CD4-positive, alpha-beta T cell treated with Interleukin-1 beta for 1 hour (primary cell): ENCODE measurements at places on chromosomes 6 and 20.

DNA sequence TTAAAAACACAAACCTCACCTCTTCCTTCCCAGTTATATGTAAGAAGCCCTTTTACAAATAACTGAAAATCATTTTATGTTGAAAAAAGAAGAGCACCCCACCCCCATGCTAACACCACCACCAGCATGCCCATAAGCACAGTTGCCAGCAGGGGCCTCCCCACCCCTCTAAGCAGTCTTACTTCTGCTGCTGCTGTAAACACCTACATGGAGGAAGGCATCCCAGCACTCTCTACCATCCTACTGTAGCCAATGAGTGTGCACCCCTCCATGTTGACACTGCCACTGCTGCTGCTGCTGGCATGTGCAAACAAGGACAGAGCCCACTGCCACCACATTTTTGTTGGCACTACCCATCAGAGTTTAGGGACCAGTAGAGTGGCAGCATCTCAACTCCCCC lies 49.6 kb upstream of the PHIP start:
- DNase-seq = no peak

- DNase-seq = no peak
Observed at GRCh38 chr6:8108031-8108660, 5.8 kb upstream of the EEF1E1 start.

DNA sequence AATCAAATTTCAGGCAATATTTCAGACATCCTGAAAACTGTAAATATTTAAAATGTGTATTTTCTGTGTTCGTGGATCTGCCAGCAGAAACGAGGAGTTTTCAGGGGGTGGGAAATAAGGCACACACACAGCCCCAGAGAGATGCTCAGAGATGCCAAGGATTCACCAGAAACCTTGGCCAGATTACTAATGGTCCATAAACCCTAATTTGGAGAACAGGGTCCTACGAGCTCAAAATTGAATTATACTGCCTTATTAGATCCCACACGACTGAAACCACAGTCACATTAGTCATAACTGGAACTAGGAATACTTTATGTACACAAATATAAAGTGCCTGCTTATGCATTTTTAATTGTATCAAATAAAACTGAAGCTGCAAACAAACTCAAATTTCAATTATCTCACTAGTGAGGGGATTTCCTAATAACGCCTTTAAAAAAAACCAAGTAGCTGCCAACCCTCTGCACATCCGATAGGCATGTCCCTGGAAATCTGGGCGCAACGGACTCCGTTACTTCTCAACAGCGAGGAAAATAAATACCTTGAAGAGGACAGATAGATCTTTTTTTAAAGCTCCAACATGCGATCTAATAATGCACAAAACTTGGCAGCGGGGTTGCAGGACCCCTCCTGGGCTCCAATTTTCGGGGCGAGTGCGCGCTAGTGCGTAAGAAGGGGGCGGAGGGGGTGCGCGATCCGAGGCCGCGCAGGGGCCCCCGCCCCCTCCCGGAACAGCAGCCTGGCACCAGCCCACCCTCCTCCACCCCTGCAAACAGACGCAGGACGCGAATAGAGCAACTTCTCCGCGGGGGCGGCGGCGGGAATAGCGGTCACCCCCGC lies 897 bp downstream of the CHD6 start:
- peak; percentile 52 for DNase-seq

DNA sequence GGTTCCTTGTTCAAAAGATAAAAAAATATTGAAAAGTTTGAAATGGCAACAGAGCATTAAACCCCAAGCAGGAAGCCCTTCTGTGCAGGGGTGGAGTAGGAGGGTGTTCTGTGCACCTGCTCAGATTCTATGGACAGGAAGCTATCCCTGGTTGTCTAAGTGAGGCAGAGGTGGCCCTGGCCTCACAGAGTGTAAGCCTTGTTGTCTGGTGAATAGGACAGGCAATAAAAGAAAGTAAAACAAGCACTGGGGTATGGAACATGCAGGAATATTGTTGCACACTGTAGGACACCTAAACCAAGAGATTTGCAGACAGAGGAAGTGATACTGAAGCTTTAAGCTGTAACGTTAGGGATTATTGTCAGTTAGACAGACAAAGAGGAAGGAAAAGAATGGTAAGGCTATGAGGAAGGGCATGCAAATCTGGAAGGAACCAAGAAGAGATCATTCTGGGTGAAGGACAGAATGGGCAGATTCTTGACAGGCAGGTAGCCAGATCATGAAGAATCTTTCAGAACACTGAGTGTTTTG lies 66.8 kb downstream of the TBC1D7 start:
- peak; percentile 66 for DNase-seq

- no peak for DNase-seq
Observed at GRCh38 chr6:34657307-34657978, 39.1 kb downstream of the ILRUN start.

GRCh38 chr20:36866681-36867495 lies 9.1 kb upstream of the TLDC2 start:
- DNase-seq = no peak

DNA sequence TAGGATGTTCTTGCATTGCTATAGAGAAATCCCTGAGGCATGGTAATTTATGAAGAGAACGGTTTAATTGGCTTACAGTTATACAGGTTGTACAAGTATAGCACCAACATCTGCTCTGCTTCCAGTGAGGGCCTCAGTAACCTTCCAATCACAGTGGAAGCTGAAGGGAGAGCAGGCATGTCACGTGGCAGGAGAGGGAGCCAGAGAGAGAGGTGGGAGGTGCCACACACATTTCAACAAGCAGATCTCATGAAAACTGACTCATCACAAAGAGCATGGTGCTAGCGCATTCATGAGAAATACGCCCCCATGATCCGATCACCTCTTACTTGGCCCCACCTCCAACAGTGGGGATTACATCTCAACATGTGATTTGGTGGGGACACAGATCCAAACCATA lies 871.2 kb downstream of the TFAP2A start:
- DNase-seq = no peak

DNA sequence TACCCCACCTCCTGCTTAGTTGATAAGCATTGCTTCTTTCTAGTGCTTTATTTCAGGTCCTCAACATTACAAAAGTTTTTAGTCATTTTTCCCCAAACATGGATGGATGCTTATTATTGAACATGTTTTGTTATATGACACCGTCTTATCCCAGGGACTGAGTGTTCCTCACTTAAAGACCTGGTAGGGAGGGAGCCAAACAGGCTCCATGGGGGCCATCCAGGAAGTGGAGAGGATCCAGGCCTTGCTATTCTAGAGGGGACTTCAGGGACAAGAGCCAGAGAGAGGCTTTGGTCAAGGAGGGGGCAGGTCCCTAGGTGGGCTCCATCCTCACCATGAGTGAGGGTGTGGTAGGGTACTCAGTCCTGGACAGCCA lies 7.4 kb downstream of the SLC32A1 start:
- DNase-seq = no peak

DNA sequence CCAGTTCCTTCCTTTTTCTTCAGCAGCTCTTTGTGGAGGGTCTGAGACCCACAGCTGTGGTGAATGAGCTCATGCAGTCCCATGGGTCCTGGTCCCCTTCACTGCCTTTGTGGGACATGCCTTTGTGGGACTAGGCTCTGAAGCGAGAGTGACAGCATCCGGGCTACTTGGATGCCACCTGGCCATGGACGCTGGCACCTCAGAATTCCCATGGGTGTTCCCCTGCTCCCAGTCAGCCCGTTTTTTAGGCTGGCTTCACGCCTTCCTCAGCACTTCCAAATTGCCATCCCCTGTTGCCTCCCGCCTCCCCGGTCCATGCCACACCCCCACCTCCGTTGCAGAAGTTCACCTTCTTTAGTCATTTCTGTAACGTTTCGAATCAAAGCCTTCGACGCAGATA lies 45.1 kb downstream of the RAMACL start:
- no peak for DNase-seq

DNA sequence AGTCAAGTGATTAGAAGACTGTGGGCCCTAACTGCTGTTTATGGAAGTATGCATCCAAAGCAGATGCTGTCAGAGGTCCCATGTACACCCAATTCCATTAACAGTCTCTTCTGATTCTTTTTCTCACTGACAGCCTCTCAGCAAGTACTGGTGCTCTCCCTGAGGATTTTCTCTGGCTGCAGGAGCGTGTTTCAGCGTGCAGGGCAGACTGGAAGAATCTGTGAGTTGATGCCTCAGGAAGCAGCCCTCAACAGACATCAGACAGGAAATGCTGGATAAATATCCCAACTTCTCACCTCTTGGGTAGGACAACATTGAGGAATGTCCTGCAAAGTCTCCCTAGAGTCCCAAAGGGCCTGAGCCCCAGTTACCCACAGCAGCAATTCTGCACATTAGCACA lies 40.8 kb downstream of the ANKEF1 start:
- DNase-seq = no peak

DNA sequence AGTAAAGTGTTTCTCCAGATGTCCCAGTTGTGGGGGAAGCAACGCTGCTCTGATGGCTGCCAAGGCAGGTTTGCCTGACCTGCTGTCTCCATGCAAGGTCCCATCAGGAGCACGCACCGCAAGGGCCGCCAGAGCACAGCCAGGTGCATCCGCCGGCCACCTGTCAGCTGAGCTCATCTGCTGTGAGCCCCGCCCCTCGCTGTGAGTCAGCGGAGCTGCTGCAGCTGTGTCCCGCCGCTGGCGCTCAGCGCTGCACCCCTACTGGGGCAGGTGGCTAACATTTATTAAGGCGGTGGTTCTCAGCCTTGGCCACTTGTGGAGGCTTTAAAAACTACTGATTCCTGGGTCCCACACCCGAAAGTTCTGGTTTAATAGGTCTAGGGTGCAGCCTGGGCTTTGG lies 225.7 kb downstream of the UST start:
- peak; percentile 24 for DNase-seq

- no peak for DNase-seq
Observed at GRCh38 chr6:56009636-56010035, 134.2 kb upstream of the BMP5 start.

- no peak for DNase-seq
Observed at GRCh38 chr6:20610636-20611370, 76.5 kb downstream of the CDKAL1 start.

- no peak for DNase-seq
Observed at GRCh38 chr20:17657898-17658647, 24.0 kb downstream of the RRBP1 start.

GRCh38 chr6:117263353-117263927 lies 1.9 kb upstream of the VGLL2 start:
- DNase-seq = no peak

DNA sequence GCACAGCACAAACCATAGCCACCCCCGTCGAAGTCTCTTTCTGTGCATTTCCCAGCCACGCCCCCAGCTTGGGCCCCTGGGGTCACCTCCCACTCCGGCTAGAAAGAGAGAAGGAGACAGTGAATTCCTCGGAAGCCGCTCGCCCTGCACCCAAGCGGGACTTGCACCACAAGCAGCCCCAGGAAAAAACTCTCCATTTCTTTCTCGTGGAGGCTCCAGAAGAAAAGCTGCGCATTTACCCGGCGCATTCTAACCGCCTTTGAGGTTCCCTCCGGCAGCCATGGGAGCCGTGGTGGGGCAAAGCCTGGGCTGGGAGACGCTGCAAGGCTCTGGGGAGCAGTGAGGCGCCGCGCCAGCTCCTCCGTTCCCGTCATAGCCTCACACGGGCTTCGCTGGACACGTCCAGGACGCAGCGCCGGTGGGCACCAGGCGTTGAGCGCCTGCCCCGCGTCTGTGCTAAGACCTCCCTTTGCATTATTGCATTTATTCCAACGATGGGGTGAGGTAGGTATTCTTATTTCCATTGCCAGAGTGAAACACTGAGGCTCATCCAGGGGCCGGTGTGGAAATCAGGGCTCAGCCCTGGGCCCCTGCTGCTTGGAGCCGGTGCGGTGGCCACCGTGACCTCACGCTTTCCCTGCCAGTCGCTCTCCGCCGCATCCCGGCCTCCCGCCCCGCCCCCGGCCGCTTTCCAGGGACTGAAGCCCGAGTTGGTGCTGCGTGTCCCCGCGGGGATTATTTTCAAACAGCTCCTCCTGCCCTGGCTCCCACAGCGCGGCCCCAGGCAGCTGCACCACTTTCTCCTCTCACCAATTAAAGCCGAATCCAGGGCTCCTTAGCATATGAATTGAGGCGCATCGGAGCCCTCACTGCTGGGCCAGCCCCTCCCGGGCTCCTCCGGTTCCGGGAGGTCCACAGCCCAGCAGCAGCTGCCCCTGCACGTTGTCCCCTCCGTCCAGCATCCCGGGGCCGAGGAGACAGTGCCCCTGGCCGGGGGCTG lies 148.3 kb upstream of the AFDN start:
- no peak for DNase-seq

DNA sequence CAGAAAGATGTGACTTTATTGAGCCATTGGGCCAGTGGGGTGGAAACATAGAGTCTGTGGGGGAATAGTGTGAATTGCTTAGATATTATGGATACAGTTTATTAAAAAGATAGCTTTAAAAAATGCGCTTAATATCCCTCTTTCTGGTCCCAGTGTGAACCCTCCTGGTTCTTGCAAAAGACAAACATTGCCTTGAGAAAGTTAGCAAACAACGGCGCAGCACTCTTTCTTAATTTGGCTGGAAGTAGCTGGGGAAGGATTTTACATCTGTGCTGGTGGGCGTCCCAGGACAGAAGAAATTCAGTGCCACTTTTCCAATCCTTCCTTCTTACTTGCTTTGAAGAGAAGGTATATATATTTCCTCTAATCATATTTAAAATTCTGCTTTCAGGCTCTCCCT lies 191.4 kb upstream of the ZFP64 start:
- DNase-seq = no peak

GRCh38 chr6:13511913-13512717 lies 24.7 kb upstream of the GFOD1 start:
- no peak for DNase-seq

DNA sequence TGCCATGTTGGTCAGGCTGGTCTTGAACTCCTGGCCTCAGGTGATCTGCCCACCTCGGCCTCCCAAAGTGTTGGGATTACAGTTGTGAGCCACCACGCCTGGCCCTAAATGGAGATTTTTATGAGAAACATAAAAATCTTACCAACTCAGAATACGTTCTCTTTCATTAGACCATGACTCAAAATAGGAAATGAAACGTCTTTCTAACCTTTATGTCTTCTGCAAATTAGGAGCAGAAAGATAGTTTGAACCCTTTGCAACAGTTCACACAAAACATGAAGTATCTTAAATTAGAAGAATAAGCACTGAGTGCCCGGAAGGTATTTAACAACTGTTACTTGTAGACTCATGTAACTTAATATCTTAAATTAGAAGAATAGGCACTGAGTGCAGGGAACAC lies 48.3 kb downstream of the AHI1 start:
- no peak for DNase-seq

GRCh38 chr20:37007898-37008649 lies 56.6 kb upstream of the SAMHD1 start:
- DNase-seq = peak; percentile 73

DNA sequence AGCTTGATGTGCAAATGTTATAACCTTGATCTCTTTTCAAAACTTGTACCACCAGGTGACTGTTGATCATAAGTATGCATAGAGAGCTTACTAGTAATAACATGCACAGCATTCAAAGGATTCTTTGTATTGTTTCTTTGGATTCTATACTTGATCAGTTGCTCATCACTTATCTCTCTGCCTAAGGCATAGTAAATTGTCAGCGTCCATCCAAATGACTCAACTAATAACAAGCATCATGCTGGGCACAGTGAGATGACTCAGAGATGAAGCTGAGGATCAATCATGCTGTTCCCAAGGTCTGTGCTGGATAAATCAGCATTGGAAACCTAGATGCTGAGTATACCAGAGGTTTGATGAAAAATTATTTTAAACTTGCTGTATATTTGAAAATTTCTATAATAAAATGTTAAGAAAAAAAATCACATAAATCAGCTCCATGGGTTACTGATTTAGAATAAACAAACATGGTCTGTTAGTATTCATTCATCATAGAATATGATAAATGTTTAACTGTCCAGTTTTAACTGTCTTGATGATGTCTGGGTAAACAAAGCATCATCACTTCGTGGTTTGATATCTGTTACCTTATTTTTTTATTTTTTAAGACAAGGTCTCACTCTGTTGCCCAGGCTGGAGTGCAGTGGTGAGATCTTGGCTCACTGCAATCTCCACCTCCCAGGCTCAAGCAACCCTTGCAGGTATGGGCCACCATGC lies 45.6 kb upstream of the SGK1 start:
- DNase-seq = no peak
